Kidney capillary endothelial cell (primary cell): ENCODE measurements at places on chromosomes 16 and 17.

- no peak for DNase-seq
Observed at GRCh38 chr16:85316321-85316919, 204.1 kb upstream of the CIBAR2 start.

- DNase-seq, result no peak
Observed at GRCh38 chr17:39196241-39196807, 1.1 kb downstream of the CACNB1 start.

DNA sequence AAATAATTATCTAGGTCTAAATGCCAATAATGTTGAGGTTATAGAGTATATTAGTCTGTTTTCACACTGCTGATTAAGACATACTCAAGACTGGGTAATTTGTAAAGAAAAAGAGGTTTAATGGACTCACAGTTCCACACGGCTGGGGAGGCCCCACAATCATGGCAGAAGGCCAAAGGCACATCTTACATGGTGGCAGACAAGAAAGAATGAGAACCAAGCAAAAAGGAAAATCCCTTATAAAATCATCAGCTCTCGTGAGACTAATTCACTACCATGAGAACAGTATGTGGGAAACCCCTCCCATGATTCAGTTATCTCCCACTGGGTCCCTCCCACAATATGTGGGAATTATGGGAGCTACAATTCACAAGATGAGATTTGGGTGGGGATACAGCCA is 2.9 kb upstream of the KATNB1 start:
- no peak for DNase-seq

- no peak for DNase-seq
Observed at GRCh38 chr17:55301521-55302406, 37.0 kb downstream of the HLF start.

GRCh38 chr17:75194879-75195278 is 10.6 kb upstream of the NUP85 start:
- DNase-seq, result no peak

DNA sequence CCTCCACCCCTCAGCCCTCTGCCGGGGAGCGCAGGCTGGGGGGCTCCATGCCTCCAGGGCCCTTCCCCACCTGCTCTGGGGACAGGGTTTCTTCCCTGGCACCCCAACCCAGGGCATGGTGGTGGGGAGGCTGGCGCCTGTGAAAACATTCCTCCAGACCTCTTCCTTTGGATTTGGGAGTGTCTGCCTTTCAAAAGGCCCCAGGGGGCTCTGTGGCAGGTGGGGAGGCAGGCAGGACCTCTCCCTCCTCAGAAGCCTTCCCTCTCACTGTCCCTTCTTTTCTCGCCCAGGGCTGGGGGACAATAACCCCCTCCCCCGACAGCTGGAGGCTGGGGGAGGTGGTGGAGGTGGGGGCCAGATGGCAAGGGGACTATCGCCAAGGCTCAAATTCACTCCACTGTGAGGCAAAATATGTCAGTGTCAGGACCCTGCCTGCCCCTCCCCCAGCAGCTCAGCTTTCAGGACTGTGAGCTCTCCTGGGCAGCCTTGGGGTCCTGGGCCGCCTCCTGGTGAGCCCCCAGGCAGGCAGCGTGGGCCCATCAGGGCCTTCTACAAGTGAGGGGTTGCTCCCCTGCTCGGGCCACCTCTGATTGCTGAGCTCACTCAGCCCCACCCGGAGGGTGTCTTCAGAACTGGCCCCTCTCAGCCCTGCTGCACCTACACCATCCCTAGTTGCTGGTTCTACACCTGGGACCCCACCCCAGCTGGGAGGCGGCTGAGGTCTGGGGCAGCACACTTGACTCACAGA is 1.8 kb downstream of the CDH15 start:
- no peak for DNase-seq

DNA sequence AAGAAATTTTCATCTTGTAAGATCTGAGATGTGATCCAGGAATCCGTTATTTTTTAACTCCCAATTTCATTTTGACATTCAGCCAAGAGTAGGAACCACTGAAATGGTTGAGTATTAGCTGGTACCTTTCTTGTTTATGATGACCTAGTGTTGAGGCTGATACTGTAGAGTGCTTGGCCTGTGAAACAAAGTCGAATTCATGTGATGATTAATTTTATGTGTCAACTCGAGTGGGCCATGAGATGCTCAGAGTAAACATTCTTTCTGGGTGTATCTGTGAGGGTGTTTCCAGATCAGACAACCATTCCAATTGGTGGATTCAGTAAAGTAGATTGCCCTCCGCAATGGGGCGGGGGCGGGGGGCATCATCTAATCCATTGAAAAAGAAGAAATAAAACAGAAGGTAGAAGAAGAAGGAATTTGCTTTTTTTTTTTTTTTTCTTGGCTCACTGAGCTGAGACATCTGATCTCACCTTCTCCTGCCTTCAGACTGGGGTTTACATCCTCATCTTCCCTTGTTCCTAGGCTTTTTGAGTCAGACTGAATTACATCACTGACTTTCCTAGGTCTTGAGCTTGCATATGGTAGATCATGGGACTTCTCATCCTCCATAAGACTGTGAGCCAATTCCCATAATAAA is 264.6 kb upstream of the KCNJ16 start:
- DNase-seq, result no peak

DNA sequence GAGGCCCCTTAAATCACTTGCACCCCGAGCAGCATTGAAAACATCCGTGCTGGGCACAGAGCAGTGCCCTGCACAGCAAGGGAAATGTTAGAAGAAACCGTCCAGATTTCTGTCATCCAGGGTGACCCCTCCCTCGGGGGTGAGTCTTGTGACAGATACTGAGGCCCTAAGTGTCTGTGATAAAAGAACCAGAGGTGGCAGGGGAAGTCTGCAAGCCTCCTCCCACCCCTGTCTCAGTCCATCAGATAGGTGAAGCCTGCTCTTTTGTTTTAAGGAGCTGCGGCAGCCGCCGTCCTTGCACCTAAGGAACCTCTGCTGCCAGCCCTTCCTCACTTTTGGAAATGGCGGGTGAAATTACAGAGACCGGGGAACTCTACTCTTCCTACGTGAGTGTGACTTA is 845 bp upstream of the NAT9 start:
- DNase-seq, result no peak

DNA sequence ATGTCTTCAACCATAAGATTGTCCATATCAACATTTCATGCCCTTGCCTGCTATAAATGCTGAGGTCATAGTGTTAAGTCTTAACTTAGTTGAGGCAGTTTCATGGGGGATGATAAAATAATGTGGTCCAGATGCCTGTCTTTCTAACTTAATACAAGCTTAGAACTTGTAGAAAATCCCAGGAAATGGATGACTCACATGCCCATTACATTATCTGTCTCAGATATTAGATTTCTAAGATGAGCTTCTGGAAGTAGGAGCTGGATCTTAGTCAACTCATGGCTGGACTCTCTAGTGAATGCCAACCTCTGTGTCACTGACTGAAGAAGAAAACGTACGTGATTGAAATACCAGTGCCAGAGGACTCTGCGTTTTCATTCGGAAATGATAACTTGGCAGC is 797.5 kb upstream of the EEF2KMT start:
- DNase-seq, result no peak

GRCh38 chr17:67821871-67822367 is 3.4 kb upstream of the BPTF start:
- DNase-seq, result no peak

GRCh38 chr16:88472637-88473205 is 19.6 kb downstream of the ZFPM1 start:
- DNase-seq, result no peak

DNA sequence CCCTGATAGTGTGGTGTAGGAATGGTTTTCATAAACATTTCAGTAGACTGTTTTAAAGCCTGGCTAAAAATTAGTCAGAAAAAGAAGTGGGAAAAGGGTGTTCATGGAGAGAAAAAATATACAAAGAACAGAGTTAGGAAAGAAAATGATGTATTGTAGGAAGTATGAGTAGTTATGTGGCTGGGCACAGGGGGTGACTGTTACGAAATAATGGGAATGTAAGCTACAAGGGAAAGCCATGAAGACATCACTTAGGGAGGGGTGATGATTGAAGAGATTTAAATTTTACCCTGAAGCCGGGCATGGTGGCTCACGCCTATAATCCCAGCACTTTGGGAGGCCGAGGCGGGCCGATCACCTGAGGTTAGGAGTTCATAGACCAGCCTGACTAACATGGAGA is 55.3 kb downstream of the NUP88 start:
- DNase-seq, result no peak

DNA sequence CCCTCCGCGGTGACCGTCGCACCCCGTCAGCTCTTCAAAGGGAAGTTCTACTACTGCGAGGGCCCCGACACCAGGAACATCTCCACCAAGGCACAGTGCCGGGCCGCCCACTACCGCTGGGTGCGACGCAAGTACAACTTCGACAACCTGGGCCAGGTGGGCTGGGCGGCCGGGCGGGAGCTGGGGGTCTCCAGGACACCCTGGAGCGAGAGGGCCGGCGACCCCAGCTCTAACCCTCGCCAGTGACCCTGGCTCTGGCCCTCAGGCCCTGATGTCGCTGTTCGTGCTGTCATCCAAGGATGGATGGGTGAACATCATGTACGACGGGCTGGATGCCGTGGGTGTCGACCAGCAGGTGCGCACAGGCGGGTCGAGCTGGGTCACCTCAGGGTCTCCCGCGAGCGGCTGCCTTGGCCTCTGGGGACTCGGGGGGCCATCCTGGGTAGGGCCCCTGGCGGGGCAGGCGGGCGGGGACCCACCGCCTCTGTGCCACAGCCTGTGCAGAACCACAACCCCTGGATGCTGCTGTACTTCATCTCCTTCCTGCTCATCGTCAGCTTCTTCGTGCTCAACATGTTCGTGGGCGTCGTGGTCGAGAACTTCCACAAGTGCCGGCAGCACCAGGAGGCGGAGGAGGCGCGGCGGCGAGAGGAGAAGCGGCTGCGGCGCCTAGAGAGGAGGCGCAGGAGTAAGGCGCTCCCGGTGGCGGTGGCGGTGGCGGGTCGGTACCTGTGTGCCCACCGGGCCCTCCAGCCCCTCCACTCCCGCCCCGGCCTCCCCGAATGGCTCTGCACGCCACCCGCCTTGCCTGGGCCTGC is 13.4 kb downstream of the TPSG1 start:
- no peak for DNase-seq

DNA sequence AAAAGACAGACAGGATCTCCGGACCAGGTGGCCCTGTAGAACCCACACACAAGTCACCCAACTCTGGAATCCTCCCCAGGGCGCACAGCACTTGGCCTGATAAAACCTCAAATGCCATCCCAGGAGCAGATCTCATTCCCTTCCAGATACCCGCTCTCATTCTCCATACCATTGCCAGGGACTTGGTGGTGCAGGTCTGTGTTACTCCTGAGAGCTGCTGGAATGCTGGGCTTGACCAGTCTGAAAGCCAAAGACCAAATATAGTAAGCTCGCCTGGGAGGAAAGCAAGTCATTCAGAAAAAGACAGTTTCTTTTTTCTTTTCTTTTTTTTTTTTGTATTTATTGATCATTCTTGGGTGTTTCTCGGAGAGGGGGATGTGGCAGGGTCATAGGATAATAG is 10.7 kb downstream of the MKS1 start:
- no peak for DNase-seq

DNA sequence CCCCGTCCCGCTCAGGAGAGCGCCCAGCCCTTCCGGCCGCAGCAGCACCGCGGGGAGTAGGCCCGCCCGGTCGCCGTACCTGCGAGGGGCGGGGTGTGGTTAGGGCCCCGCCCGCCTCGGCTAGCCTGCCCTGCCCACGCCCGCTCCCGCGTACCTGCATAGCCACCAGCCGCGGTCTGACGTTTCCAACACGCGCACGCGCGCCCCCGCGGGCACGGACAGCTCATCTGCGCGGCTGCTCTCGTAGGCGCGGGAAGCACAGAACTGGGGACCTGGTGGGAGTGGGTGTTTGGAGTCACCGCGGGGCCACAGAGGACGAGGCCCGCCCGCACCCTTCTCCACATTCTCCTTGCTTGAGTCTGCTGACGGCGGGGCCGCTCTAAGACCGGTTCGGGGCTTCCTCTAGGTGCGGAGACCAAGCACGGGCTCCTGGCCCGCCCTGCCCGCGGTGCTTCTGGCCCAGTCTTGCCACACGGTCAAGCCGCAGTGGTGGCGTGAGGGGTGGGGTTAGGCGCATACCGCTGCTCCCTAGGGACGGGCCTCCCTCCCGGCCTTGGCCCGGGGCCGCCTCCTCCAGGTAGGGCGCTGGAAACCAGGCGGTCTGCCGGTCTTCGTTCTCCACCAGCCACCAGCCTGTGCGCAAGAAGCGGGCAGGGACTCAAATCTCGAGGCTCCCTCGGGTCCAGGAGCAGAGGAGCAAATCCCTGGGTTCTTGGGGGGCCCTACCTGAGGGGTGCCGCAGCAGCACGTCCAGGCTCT is 1.8 kb downstream of the NOXO1 start:
- no peak for DNase-seq

- peak; percentile 27 for DNase-seq
Observed at GRCh38 chr16:68760671-68761275, 23.7 kb downstream of the CDH1 start.

- DNase-seq, result no peak
Observed at GRCh38 chr17:45908460-45908859, 14.1 kb downstream of the MAPT start.

DNA sequence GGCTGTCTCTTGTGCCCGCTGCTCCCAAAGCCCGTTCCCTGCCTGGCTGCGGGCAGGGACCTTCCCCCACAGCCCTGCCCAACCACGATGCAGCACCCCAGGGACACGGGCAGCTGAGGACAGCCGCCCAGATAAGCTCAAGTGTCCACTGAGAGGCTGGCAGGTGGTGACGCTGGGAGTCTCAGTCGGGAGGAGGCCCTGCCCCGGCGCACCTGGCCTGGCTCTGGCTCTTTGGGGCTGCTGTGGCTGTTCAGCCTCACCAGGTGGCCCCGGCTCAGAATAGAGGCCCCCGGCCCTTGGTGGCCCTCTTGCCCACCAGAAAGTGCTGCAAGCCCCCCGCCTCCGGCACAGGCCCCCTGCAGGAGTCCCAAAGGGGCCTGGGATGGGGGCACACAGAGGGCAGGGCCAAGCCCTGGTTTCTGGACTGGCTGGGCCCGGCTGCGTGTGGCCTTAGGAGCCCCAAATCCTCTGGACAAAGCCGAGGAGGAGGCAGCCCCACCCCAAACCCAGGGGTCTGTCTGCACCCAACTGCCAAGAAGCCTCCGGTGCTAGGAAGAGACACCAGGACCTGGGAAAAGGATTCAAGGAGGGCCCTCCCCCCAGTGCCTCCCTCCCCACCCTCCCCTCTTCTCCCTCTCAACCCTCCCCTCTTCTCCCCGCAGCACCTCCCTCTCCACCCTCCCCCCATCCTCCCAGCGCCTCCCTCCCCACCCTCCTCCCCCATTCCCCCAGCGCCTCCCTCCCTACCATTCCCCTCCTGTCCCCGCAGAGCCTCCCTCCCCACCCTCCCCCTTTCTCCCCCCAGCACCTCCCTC is 5.3 kb downstream of the NTHL1 start:
- no peak for DNase-seq

DNA sequence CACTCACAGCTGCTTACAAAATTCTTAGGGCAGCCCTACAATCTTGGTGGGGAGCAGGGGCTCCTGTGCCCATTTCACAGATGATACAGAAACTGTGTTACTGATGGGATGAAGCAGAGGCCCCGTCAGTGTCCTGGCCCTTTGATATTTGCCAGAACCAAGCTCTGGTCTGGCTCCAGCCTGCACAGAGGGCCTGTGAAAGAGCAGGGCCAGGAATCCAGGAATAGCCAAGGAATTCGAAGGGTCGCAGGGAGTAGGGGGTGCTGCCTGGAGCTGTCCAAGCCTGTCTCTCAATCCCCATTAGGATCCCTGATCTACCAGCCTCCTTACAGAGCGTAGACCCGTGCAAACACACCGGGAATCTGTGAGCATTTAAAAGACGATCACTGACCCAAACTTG is 86.3 kb upstream of the RCVRN start:
- no peak for DNase-seq

GRCh38 chr16:89695875-89696669 is 5.4 kb downstream of the SPATA2L start:
- no peak for DNase-seq
